ENCODE measurements at places on chromosomes 1 and 21.

DNA sequence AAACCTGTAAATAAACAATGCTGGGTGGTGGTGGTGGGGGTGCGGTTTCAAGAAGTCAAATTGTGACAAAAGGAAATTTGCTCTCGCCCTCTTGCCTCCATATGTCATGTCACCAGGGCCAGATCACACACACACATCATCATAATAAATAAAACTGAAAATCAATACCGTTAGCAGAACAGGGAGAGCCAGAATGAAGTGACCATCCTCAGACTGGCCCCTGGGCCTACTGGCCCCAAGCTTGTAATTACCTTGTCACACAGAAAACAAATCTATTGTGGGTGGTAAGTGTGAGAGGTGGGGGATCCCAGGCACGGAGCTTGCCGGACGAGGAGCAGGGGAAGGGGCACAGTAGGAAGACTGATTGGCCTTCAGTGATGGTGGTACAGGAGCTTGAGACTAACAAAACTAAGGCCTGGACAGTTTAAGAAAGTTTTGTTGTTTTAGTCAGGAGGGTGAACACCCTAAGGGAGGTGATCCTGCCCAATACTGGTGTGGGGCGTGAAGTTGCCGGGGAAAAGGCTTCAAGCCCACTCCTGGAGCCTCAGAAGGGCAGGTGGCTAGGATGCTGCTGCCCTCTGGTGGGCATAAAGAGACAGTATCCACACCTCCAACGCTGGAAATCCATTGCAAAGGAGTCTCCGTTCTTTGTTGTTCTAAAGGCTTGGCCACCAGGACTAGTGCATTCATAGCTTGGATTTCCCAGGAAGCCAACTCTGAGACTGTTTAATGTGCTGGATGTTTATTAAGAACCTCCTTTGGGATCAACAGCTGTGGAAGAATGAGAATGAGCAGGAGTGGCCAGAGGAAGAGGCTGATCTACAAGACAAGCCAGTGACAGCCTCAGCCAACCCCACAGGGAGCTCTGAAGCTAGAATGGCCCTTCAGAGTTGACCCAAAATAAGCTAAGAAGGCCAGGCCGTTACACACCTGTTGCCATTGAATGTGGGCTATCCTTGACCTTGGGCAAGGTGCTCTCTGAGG is 8.1 kb upstream of the C1orf216 start:
- DNase-seq, result peak; percentile 35

DNA sequence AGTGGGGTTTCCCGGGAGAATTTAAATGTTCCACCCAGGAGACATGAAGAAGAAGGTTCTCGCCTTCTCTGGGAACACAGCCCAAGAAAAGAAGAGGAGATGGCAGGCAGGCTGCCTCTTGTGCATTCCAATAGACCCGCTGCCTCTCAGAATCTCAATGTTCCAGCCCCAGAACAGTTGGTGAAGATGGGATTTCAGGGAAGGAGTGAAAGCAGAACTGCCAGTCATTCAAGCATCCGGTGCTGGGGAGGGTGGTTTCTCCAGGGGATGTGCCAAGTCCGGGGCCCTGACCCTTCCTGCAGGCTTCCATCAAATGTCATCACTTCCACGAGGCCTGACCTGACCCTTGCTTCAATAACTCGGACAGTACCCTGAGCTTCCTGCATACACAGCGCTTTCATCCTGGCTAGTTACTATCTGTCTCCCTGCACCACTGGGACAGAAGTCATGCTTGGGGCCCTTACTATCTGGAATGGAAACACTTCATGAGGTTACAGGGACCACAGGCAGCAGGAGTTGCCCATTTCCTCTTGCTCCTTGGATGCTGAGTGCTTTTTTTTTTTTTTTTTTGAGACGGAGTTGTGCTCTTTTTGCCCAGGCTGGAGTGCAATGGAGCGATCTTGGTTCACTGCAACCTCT is 386.6 kb upstream of the POU3F1 start:
- no peak for DNase-seq

DNA sequence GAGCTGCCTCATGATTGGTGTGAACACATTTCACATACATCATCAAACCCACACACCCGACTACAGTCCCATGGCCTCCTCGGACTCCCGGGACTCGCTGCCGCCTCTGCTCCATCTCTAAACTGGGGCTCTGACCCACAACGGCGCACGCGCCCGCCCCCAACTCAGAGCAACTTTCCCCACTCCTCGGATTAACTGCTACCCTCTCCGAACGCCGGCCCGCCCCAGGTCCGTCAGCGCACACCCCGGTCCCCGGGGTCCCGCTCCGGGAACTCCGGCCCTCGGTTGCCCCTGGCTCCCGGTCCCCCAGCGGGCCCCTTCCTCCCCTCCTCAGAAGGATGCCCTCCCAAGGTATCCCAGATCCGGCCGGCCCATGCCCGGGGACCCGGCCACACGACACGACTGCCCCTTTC is 740 bp downstream of the DSTYK start:
- peak; percentile 58 for DNase-seq

DNA sequence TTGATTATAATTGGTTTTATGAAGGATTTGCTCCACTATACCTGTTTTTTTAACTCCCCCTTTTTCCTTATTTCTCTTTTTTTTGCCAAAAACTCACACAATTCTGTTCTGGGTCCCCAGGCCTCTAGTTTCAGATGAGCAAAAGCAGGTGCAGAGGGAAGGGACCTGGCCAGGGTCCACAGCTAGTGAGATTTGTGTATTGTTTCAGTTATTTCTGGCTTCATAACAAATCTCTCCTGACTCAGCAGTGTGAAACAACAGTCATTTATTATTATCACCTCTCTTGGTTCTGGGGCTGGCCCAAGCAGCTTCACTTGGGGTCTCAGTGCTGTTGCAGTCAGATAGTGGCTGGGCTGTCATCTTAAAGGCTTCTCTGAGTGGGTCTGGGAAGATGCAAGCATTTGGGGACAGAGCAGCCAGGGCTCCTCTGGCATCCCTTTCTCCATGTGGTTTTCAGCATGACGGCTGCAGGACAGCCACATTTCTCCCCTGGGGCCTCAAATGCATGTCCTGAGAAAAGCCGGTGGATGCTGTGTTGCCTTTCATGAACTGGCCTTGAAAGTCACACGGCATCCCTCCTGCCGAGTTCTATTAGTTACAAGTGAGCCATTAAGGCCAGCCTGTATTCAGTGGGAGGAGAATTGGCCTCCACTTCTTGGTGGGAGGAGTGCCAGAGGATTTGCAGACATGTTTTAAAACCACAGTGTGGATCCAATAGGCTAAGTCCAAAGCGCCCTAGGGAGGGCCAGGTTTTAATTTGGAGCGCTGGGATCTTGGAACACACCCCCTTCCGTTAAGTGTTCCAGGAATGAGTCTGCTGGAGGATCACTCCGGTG is 137.1 kb downstream of the CAMTA1 start:
- DNase-seq, result no peak

Data from inflammatory macrophage treated with lipopolysaccharide for 1 hour (primary cell).